Caki2 (cell line): ENCODE measurements at places on chromosomes 7 and 10.

GRCh38 chr10:71372882-71373495 lies 23.7 kb upstream of the CDH23 start:
- no peak for DNase-seq

DNA sequence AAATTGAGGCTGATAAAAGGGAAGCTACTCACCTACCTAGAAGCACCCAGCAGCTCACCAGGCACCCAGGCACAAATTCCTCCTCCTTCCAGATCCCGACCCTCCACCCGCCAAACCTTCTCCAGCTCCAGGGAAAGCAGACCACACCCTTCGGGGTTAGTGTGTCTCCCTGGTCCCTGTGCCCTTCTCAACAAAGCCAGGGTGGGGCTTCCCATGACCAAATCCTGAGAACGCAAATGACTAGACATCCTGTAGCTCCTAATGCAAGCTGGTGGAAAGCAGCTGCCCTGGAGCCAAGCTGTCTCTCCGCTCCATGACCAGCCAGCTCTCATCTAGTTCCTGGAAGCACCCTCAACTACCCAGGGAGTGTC lies 4.4 kb downstream of the TBX20 start:
- no peak for DNase-seq

GRCh38 chr7:6232534-6232933 lies 39.9 kb downstream of the CYTH3 start:
- DNase-seq = no peak

DNA sequence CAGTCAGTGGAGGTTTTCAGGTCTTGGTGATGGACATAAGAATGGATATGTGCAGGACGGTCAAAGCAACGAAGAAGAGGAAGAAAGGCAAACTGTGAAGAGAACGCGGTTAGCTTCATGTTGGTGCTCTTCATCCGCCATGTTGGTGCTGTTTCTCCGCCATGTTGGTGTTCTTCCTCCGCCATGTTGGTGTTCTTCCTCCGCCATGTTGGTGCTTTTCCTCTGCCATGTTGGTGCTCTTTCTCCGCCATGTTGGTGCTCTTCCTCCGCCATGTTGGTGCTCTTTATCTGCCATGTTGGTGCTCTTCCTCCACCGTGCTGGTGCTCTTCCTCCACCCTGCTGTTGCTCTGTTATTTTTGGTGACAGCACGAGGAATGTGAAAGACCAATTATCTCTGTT lies 95.4 kb downstream of the DOCK1 start:
- no peak for DNase-seq
